ENCODE measurements at places on chromosomes 4 and X. TPM values are rescaled to one million over a fixed set of nuclear protein-coding genes. Genes with fewer than 3 reads are reported as not detected.

Gene HSFX4
- not detected for total RNA-seq

Gene DMD
- 11.8 TPM for total RNA-seq

Gene MAGEA12
- 76.2 TPM for total RNA-seq

GRCh38 chrX:10152086-10152485, 4.7 kb upstream of the CLCN4 start:
- H3K4me1 ChIP-seq = peaks cover 5% of the 10 kb centered on the region
- H3K4me3 ChIP-seq = no peak overlapping the region
- no peaks in the 10 kb centered on the region for H3K36me3 ChIP-seq
- DNase-seq = no peak
- H3K27ac ChIP-seq = no peak overlapping the region

DNA sequence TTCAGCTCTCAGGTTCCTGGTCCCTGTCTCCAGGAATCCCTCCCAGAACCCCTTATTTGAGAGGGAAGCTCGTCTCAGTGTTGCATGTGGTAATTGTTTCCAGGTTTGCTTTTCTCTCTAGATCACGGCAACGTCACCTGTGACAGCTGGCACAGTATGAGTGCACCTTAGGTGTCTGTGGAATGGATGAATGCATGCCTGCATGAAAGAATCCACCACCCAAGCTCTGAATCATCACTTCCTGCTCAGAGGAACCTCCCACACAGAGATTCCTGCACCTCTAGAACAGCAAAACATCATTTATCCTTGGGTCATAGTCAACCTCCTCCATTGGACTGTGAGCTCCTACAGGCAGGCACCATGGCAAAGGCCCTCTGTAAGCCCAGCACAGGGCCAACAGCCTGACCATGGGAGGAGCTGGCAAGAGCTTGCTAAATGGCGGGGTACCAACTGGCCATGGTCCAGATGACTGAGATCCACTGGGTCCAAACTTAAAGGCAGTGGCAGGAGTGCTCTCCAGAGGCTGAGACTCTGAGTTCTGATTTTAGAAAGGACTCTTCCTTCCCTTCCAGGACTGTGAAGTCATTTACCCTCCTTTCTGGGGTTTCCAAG, 116.2 kb downstream of the SLC2A9 start:
- no peak overlapping the region for H3K27ac ChIP-seq
- H3K4me3 ChIP-seq = no peak overlapping the region
- no peak for DNase-seq
- H3K27me3 ChIP-seq = no peaks in the 10 kb centered on the region
- H3K4me1 ChIP-seq = no peaks in the 10 kb centered on the region

DNA sequence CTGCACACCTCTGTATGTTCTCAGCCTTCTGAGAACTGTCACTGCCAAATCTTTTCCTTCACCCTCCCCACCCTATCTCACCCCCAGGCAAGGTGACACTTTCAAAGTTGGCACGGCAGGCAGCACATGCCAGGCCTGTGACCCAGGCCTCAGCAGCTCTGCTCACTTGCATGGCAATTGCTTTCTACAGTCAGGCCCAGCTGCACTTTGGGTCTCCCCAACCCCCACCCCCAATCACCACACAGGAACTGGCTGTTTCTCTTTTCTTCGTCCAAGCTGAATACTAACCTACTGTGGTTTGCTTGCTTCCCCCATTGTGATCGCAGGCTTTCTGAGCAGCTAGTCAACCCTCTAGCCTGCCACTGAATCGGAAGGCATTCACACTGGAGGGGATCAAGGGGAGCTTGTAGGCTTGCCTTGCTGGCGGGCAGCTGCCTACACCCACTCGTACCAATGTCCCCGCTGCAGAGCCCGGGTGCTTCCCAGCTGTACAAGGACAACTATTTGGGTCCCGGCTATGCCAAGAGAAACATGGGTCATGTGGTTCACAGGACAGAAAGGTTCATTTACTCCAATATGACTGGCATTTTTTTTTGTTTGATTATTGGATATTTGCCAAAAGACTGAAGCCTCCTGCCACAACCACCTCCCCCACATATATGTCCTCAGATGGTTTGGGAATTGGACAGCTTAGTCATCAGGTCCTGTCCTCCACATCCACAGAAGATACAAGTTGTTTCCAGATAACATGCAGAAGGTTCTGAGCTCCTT, 28.1 kb downstream of the SLC25A43 start:
- peak overlapping the region; percentile 44 for H3K27ac ChIP-seq
- no peak overlapping the region for H3K4me3 ChIP-seq
- peak; percentile 55 for DNase-seq
- H3K4me1 ChIP-seq = peaks cover 9% of the 10 kb centered on the region
- 0 out of 3 replicates have a peak, but pooled peaks cover 3% of the 10 kb centered on the region for H3K36me3 ChIP-seq

DNA sequence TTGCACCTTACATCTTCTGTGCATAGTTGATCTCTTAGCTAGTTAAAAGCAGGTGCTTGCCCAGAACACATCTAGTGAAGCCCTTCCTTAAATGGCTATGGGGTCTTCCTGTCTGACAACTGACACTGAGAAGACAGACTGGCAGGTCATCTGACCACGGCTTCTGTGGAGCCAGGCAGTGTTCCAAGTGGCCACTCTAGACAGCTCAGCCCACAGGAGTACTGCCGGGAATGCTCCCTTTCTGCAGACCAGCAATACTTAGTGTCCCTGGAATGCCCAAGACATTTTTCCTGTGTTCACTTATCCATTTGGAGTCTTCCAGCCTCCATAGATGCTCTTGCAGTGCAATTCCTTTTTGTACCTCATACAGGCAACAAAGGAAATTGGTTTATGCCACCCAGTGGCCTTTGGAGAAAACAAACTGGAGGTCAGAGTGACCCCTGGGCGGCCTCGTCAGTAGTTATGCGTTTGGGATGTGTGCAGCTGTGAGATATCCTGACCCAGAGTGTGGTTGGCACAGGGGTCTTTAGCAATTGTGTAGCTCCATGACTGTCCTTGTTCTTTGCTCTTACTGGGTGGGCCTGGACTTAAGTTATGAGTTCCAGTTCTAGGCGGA, 335.5 kb downstream of the ARHGAP10 start:
- H3K4me1 ChIP-seq = no peaks in the 10 kb centered on the region
- no peaks in the 10 kb centered on the region for H3K36me3 ChIP-seq
- no peak overlapping the region for H3K27ac ChIP-seq
- H3K27me3 ChIP-seq = peaks cover 3% of the 10 kb centered on the region
- DNase-seq = no peak

GRCh38 chr4:36208893-36209473, 35.3 kb downstream of the ARAP2 start:
- no peak overlapping the region for H3K4me3 ChIP-seq
- no peak for DNase-seq
- H3K36me3 ChIP-seq = no peaks in the 10 kb centered on the region
- no peak overlapping the region for H3K27ac ChIP-seq
- H3K4me1 ChIP-seq = no peaks in the 10 kb centered on the region
- H3K27me3 ChIP-seq = no peaks in the 10 kb centered on the region

DNA sequence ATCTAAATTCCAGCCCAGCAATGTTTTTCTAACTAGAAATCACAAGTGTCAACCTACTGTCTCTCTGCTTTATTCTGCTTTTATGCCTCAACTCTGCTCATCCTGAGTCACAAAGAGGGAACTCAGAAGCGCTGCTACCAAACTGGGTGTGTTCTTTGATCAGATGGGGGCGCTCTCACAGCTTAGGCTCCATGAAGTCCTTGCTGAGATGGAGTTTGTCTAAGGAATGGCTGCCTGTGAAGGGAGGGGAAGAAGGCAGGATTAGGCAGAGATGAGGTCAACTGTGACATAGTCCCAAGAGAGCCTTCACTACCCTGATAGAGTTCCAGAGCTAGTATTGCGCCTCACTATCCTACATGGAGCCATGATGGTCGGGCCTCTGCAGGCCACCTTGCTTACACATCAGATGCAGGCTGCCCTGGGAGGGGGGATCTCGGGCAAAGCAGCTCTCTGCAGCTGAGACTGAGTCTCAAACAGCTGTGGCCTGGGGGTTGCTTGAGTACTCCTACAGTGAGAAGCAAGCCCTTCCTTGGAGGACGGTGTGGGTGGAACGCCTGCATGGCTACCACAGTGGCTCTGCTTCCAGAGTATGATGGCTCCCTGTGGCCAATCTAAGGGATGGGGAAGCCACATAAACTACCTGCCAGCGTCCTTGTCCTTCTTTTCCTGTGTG, 219.9 kb downstream of the CCNG2 start:
- no peak overlapping the region for H3K4me3 ChIP-seq
- H3K4me1 ChIP-seq = no peaks in the 10 kb centered on the region
- DNase-seq = no peak
- H3K36me3 ChIP-seq = no peaks in the 10 kb centered on the region
- H3K27ac ChIP-seq = no peak overlapping the region

GRCh38 chrX:39133971-39134370, 332.7 kb downstream of the MID1IP1 start:
- H3K4me3 ChIP-seq = no peak overlapping the region
- no peak for DNase-seq
- no peaks in the 10 kb centered on the region for H3K4me1 ChIP-seq
- no peak overlapping the region for H3K27ac ChIP-seq
